ENCODE measurements at places on chromosomes 5 and 9. TPM values are rescaled to one million over a fixed set of nuclear protein-coding genes. Genes with fewer than 3 reads are reported as not detected.

GRCh38 chr5:55680353-55680752 is 31.8 kb downstream of the SLC38A9 start:
- no peak for DNase-seq

The DBN1 gene
- 295 TPM for total RNA-seq

The FAM153A gene
- total RNA-seq = not detected

- DNase-seq = peak; percentile 10
These were observed 241.2 kb downstream of the PIK3R1 start for GRCh38 chr5:68456756-68457217.

GRCh38 chr5:179558932-179559283 is 8.6 kb downstream of the RUFY1 start:
- DNase-seq = no peak

Measured in G401 (cell line).